ENCODE measurements at places on chromosomes 16 and 17.

DNA sequence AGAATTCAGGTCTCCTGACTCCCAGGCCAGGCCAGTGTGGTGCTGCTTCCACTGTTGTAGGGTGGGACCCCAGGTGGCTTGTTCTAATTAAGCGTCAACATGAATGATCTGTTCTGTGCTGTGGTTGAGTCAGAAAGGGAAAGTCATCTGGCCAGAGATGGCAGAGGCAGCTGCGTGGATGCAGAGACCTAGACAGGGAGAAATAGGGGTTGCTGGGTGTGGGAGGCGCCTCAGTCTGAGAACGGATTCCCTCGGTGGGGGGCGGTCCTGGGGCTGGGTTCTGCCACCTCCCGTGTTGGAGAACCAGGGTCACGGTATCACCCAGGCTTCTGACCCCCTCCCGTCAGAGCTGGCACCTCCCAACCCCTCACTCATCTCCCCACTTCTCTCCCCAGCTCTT lies 5.6 kb downstream of the FBRS start:
- DNase-seq: no peak

DNA sequence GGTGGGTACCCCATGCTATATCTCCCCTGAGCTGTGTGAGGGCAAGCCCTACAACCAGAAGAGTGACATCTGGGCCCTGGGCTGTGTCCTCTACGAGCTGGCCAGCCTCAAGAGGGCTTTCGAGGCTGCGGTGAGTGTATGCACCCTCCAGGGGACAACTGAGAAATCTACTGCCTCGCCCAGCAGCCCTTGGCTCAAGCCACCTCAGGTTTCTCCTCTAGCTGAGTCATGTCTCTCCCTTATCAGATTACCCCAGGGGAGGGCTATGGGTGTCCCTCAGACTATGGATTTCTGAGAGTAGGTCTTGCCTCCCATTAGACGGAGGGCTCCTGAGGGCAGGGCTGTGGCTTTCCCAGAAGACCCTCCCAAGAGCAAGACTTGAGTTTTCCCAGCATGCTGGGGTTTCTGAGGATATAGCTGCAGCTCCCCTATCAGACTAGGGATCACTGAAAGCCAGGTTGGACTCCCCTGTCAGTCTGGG lies 6.7 kb downstream of the NEK8 start:
- DNase-seq: no peak

- DNase-seq: no peak
Observed at GRCh38 chr17:16418685-16419068, 3.3 kb downstream of the TRPV2 start.

- DNase-seq: no peak
Observed at GRCh38 chr16:85651629-85652430, 36.9 kb downstream of the GINS2 start.

- no peak for DNase-seq
Observed at GRCh38 chr17:4870855-4871254, 28.5 kb upstream of the C17orf107 start.

GRCh38 chr17:78344666-78345065 lies 15.2 kb downstream of the SOCS3 start:
- DNase-seq: no peak

DNA sequence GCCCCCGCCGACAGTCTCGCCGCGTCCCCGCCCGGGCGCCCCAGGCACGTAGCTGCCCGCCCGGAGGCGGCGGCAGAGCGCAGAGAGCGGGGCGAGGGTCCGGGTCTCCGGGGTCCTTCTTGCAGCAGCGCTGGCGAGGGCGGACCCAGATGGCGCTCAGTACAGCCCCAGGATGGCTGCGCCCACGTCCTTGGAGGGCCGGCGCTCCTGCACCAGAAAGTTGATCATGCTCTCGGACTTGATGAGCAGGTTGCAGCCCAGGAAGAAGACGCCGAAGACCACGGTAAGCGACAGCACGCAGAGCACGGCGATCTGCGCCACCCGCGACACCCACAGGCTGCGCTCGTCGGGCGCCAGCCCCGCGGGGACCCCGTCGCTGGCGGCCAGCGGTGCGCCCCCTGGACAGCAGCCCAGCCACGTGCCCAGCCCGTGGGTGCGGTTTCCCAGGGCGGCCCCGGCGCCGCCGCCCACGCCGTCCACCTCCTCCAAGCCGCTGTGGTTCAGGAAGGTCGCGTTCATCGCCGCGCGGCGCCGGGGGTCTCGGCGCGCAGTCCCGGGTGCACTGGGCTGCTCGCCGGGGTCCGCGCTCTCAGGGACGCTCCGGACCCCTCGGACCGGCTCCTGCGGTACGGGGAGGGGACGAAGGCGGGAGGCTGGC lies 435 bp downstream of the RPRML start:
- peak; percentile 22 for DNase-seq

- DNase-seq: no peak
Observed at GRCh38 chr16:7380441-7380840, 47.8 kb downstream of the RBFOX1 start.

DNA sequence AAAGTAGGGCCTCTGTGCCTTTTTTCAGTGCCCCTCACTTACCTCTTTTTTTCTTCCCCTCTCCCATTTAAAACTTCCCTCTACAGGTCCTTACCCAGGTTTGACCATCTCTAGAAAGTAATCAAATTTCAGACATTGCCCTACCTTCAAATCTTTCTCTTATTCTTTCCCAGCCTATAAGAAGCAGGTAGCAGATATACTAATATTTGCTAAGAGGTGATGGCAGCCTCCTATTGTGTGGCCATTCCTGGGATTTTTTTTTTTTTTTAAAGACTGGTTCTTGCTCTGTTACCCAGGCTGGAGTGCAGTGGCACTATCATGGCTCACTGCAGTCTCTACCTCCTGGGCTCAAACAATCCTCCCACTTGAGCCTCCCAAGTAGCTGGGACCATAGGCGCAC lies 111.1 kb upstream of the HAS3 start:
- no peak for DNase-seq

DNA sequence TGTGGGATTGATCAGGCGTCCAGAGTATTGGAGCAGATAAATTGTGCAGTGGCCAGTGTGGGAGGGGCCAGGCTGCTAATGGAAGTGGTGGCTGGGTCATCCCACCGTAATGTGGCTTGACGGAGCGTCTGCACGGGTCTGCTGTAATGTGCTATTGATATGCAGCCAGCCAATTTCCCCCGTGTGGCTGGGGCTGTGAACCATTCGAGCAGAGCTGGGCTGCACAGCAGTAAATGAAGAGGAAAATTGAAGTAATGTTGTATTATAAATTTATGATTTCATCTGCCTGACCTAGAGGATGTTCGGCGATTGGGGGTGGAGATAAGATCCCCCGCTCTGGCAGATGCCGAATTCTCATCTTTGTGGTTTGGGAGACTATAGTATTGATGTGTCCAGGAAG lies 121.5 kb downstream of the CCDC182 start:
- no peak for DNase-seq

DNA sequence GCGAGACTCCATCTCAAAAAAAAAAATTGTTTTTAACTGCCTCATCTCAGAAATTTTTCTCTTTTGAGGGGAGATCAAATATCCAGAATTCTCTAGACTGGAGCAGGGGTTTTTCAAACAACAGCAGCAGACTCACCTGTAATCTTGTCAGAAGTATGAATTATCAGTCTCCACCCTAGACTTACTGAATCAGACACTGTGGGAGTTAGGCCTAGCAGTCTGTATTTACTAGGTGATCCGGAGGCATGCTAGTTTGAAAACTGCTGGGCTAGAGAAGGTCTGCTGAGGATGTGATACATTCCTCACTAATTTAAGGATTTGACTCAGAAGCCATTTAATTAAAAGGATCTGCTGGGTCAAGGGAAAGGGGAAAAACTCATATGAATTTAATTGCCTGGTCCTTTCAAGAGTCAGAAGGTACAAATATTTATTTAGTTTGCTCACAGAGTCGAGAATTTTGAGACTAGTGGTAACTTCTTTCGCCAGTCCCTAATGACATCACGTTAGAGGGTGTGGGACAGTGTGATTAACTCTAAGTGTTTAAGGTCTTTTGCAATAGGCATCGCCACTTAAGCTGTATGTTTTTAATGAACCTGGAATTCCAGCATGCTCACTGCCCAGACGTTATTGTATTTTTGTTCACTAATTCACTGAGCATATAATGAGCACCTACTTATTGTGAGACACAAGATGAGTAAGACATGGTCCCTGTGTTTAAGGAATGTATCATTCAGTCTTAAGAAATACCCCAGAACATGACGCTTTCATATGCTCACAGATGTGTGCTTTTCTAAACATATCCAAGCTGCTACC lies 14.2 kb downstream of the ATP6V0A1 start:
- DNase-seq: no peak

GRCh38 chr17:2002767-2003329 lies 22.3 kb downstream of the RTN4RL1 start:
- no peak for DNase-seq

DNA sequence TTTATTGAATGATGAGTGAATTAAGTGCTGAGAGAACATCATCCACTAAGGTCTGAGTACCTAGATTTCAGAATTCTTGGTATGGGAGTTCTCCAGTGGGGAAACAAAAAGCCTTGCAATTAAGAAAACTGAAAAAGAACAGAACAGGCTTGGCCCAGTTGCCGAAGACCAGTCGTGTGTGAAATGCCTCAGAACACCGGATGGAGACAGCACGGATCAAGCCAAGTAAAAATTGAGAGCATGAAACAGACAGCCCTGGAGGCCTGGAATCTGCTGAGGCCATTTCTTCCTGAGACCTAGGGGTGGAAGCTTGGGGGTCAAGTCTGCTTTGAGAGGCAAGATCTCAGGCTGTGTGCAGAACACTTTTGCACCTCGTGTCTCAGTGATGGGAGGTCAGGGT lies 43.3 kb downstream of the GRIN2A start:
- DNase-seq: no peak

DNA sequence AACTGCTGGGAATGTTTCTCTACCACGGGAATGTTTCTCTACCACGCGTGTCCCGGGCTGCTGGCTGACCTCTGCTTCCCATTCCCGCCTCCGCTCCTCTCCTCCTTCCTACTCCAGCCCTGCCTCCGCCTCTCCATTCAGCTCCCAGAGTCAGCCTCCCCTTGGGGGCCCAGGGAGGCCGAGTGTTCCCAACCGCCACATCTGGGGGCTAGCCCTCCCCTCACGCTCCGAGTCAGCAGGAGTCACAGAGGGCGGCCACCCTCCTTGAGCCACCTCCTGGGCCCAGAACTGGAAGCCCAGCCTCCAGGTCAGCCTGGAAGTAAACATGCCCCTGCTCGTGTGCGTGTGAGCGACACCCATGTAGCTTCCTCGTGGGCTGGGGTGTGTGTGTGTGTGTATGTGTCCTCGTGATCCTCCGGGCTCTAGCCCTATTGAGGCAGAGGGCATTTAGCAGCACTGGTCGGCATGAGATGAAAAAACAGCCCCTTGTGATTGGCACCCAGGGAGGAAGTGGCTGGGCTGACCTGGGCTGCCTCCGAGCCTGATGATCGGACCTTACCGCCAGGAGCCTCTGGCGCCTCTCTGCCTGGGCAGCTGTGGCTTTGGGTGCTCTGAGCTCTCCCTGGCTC lies 7.3 kb downstream of the CYGB start:
- no peak for DNase-seq

GRCh38 chr16:728131-728889 lies 1.4 kb downstream of the HAGHL start:
- peak; percentile 74 for DNase-seq

DNA sequence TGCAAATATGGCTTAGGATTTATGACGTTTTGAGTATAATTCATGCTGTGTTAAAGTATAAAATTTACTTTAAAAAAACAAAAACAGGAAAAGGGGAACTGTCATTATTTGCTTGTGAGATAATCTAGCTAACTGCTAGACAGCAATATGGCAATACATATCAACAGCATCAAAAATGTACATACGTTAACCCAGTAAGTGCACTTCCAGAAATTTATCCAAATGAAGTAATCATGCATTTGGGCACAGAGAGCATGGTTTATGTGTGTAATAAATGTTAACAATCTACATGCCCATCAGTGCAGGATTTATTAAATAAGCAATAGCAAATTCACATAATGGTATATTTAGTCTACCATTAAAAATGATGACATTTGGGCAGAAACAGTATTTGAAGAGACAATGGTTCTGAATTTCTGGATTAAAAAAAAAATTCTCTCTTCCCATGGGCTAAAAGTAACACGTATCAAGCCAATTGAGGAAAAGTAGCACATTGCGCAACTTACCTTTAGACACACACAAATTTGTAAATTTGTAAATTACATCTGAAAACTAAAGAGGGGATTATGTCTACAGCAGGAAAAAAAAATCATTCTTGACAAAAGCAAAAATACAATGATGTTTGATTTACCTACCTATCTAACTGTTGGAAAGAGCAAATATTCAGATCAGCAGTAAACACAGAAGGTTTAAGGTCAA lies 80.2 kb downstream of the CACNG1 start:
- DNase-seq: no peak

- no peak for DNase-seq
Observed at GRCh38 chr17:48925991-48926342, 17.8 kb downstream of the UBE2Z start.

- DNase-seq: no peak
Observed at GRCh38 chr16:84427553-84427952, 59.2 kb downstream of the ATP2C2 start.

- no peak for DNase-seq
Observed at GRCh38 chr17:54270499-54270898, 447.8 kb downstream of the KIF2B start.

DNA sequence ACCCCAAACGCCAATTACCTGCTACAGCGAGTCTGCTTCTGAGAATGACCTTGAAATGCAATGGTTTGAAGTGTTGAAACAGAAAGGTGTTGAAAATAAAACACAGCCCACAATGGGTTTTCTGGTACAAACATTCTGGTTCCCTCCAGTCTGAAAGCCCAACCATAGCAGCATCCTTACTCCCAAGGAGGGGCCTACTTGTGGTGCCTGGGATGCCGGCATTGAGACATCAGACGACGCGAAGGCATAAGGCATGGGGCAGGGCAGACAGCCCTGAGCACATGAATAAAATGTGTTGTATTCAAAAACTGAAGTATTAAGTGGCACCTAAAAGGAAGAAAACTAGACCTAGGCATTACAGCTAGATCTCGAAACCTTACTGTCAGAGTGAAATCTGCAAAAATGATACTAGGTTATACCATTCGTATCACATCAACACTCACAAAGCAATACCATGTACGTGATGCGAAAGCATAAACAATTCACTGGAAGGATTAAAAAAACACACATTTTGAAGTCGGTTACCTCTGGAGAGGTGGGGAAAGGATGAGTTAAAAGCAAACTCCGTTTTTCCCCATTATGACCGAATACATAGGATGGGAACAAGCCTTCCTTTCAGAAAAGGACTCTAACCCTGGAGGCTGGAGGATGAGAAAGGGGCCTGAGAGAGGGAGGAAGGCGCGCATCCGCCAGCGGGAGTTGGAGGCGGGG lies 702 bp downstream of the NUDT21 start:
- no peak for DNase-seq

DNA sequence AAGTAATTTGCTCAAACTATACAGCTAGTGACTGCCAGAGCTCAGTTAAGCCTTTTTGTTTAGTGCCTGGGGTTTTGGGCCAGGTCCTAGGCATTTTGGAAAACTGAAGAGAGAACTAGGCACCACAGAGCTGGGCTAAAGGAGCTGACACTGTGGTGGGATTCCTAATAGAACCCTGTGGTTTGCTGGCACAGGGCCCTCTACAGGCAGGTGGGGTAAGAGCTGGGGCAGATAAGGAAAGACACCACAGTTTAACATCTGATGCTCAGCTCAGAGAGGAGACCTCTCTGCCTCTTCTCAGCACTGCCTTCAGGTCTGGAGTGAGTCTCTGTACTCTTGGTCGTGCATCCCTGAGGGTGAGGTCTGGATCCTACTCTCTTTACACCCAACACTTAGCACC lies 121.2 kb downstream of the SNX11 start:
- no peak for DNase-seq

All from activated T-cell treated with anti-CD3 and anti-CD28 coated beads, Interleukin-2, amount 50 U/mL, for 1 hour (primary cell).